ENCODE measurements at places on chromosomes 12 and 14.

DNA sequence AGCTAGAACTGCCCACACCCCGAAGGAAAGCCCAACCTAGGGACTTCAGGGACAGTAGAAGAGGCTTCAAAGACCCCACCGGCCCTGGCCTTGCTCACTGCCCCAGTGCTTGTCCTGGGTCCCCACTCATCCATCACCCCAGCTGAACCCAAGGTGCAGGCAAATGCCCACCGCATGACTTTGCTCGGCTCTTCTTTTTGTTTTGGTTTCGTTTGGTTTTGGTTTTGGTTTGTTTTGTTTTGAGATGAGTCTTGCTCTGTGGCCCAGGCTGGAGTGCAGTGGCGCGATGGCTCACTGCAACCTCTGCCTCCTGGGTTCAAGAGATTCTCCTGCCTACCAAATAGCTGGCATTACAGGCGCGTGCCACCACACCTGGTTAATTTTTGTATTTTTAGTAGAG, 9.0 kb downstream of the CCDC85C start:
- DNase-seq = peak; percentile 76

- DNase-seq = no peak
These were observed 114.8 kb upstream of the DIO3 start for GRCh38 chr14:101446387-101446969.

DNA sequence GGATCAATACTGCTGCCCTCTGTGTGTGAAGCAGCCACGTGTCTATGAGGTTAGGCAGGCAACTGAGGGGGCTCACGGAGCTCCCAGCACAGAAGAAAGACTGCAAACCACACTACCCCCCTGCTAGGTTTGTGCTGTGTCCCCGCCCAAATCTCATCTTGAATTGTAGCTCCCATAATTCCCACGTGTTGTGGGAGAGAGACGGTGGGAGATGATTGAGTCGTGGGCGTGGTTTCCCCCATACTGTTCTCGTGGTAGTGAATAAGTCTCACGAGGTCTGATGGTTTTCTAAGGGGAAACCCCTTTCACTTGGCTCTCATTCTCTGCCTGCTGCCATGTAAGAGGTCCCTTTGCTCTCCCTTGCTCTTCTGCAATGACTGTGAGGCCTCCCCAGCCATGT, 68.6 kb downstream of the ACTN1 start:
- no peak for DNase-seq

- no peak for DNase-seq
These were observed 34.8 kb downstream of the IRF2BPL start for GRCh38 chr14:76993752-76994151.

GRCh38 chr12:75704208-75704607, 192.8 kb upstream of the KRR1 start:
- DNase-seq = no peak

DNA sequence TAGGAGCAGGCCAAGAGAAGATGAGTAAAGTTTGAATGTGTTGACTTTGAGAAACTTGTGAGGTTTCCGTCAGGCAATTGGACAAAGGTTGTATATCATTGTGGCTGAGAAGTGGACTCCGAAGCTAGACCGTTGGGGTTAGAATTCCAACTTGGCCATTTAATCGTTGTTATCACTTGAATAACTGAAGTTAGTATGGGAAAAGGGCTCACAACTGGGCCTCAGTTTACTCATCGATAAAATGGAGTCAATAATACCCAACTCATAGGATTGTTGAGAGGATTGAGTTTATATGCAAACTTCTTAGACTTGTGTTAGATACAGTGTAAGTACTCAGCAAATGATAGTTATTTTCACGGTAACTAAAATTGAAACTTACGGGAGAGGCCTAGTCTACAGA, 846 bp downstream of the SLIRP start:
- DNase-seq = no peak

- no peak for DNase-seq
These were observed 36.5 kb upstream of the DYNC1H1 start for GRCh38 chr14:101927859-101928258.

DNA sequence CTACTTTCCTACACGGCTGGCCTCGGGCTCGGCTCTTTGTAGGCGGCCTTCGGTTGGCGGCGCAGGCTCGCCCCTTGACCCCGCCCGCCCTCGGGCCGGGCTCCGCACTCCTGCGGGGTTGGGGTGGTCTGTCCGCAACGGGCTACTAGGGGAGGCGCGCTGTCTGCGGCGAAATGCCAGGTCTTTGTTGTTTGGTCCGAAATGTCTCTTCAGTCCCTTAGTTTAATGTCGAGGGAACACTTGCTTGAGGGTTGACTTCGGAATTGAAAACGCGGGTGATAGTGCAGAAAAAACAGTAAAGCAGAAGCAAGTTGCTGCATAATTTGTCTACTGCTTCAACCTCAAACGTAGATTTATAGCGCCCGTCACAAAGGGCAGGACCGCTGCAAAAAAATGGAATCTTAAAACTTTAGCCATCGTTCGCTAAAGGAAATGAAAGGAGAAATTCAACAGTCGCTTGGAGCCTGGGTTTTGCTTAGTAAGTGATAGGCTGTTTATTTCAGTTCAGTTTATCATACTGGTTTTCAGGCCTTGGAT, 390 bp downstream of the JKAMP start:
- no peak for DNase-seq

DNA sequence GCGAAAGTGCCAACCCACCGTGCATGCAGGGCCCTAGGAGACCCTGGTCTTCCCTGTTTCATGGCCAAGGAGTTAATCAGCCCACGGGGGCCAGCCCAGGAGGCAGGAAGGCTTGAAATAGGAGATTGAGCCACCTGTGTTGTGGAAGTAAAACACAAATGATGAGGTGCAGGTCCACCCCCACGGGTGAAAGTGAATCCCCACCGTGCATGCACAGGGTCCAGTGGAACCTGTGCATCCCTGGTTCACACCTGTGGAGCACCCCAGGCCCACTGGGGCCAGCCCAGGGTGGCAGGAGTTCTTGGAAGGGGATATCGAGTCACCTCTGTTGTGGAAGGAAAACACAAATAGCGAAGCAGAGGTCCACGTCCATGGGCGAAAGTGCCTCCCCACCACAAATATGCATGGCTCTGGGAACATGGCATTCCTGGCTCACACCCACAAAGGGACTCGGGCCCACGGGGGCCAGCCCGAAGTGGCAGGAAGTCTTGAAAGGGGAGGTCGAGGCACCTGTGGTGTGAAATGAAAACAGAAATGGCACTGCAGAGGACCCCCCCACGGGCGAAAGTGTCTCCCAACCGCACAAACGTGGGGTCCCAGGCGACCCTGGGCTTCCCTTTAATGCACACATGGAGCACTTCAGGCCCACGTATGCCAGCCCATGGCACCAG, 381.5 kb downstream of the ALG10 start:
- peak; percentile 0 for DNase-seq

DNA sequence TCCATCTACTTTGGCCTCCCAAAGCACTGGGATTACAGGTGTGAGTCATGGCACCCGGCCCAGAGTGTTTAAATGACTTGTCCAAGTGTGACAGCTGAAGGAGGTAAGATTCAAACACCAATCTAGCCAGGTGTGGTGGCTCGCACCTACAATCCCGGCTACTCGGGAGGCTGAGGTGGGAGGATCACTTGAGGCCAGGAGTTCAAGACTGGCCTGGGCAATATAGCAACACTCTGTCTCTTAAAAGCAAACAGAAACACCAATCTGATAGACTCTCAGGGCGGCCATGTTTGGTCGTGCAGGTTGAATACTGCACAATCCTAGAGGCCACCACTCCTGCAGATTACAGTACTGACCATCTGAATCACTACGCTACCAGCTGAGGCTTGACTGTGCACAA, 68.7 kb downstream of the RBM19 start:
- DNase-seq = no peak

DNA sequence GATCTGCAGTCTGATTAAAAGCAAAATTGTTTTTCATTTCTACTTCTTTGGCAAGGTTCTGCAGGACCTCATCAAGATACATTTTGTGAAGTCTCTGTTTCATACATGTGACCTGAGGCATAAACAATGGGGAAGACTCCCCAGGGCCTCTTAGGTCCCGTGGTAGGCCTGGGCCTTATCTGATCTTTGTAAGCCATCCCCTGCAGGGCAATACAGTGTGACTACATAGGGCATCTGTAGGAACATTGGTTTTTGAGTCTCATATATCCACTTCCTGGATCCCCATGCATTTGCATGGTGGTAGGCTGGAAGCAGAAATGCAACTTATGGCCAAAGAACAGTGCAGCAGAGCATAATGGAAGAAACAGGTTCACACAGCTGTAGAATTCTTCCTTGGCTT, 6.0 kb downstream of the FAR2 start:
- peak; percentile 31 for DNase-seq

GRCh38 chr12:18383203-18383602, 121.9 kb downstream of the PIK3C2G start:
- DNase-seq = no peak

DNA sequence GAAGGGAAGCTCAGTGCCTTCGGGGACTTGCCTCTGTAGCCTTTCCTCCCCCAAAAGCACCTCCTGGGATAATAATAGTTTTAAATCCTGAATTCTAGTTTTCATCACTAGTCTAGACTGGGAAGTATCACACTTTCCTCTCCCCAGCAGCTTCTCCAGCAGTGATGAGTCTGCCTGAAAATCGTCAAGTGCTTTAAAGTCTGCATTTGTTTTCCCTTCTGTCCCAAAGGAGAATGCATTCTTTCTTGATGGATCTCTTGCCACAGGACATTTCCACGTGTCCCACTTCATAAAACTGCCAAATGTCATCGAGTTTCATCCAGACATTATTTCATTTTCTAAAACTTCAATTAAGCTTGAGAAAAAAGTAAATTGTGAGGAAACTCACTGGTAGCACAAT, 15.0 kb downstream of the CSRP2 start:
- no peak for DNase-seq

DNA sequence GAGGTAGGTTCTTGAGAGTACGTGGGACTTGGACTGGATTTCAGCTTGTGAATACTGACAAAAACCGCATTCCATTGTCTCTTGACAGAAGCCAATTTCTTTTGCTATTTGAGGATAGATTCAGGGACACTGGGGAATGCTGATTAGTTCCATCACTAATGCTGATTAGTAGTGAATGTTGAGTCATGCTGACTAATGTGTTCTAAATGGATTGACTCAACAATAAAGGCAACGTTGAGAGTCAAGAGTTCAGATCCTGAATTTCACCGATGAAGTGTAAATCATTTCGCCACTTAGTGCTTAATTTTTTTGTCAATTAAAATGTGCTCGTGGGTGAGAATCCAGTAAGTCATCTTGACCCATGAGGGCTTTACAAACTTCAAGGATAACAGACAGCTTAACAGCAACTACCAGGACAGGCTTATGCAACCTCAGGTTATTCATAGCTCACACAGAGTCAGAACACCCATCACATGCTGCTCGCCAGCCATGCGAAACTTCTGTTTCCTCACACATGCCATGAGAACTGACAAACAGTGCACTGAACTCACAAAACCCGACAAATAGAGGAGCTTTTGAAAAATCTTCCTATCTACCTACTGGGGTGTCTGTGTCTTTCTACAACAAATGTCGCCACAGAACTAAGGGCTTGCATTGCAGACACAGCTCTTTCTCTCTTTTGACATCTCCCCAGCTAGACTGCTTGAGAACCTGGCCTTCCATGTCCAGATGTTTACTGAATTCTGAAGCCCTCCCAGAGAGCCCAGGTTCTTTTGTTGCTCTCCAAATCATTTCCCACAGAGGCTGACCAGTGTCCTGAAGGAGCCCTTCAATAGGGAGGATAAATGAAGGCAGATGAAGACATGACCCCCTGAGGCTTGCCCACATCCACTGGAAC, 316.4 kb downstream of the ZFP36L1 start:
- peak; percentile 53 for DNase-seq

- DNase-seq = no peak
These were observed 67.4 kb downstream of the ADGRD1 start for GRCh38 chr12:131021154-131021541.

- DNase-seq = no peak
These were observed 51.0 kb downstream of the ACTN1 start for GRCh38 chr14:68927956-68928675.

- no peak for DNase-seq
These were observed 224.5 kb upstream of the FOXG1 start for GRCh38 chr14:28542040-28542439.

DNA sequence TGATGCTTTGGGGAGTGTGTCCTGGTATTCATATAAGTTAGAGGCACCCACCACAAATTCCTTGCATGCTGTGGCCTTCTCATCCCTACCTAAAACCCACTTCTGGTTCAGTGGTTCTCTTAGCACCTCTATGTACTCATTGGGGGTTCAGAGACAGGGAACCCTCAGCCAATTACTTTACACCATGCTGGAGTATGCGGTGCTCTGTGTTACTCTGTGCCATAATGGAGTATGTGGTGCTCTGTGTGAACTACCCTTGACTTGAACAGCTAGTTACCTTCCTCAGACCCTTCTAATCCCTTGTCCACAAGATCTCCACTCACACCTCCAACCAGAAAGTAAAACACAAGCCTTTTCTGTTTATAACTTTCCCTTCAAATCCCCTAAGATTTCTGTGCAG, 172.5 kb upstream of the E2F7 start:
- no peak for DNase-seq

DNA sequence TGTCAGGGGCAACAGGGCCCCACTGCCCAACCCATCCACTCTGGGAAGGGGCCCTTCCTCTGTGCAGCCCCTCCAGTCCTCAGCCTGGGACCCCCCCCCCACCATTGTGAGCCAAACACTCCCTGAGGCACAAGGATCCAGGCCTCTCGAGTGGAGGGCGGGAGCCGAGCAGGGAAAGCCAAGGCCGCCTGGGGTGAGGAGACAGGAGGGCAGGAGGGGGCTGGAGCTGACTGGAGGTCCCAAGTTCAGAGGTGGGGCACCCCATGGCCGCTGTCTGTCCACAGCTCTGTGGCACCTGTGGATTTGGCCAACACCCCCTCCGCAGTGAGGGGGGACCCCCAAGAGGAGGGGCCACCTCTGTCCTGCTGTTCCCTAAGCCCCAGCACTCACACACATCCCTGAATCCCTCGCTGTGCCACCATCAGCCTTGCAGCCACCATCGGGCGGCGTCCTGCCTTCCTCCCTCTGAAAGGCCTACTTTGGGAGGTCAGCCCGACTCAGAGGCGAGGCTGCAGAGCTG, 25.4 kb upstream of the C14orf180 start:
- DNase-seq = no peak

- DNase-seq = peak; percentile 39
These were observed 22.7 kb downstream of the CGRRF1 start for GRCh38 chr14:54532111-54533012.
